ENCODE measurements at places on chromosomes 3 and 15.
A peak's percentile ranks its signal among the peaks of the same experiment; 100 is the strongest.

DNA sequence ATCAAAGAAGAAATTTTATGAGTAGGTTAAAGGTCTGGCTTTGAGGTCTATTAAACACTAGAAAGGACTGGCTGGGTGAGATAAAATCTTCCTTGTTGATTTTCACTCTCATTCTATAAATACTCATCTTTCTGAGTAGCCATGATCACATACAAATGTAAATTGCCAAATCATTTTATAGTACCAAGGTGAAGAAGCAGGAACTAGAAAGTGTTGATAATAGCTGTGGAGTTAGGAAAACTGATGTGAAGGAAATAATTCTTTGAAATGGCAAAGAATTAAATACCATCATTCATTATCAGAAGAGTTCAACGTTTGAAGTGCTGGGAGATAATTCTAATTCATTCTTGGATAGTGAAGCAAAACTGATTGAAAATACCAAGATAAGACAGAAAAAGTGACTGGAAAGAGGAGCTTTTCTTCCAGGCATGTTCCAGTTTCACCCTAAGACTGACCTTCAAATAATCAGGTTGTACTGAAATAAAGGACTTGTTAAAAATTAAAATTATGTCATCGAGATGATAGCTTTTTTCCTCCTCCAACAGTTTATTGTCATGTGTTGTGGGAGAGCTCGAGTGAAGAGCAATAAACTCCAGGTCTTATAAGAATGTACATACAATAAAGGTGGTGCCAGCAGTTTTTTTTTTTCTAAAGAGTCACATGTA lies 17.4 kb downstream of the THBS1 start:
- DNase-seq, result no peak

- DNase-seq, result no peak
Measured at GRCh38 chr15:80557441-80558234, 137.5 kb upstream of the ABHD17C start.

GRCh38 chr3:12918231-12918630 lies 76.9 kb upstream of the RPL32 start:
- no peak for DNase-seq

GRCh38 chr3:126351771-126352475 lies 5.3 kb downstream of the KLF15 start:
- DNase-seq, result no peak

DNA sequence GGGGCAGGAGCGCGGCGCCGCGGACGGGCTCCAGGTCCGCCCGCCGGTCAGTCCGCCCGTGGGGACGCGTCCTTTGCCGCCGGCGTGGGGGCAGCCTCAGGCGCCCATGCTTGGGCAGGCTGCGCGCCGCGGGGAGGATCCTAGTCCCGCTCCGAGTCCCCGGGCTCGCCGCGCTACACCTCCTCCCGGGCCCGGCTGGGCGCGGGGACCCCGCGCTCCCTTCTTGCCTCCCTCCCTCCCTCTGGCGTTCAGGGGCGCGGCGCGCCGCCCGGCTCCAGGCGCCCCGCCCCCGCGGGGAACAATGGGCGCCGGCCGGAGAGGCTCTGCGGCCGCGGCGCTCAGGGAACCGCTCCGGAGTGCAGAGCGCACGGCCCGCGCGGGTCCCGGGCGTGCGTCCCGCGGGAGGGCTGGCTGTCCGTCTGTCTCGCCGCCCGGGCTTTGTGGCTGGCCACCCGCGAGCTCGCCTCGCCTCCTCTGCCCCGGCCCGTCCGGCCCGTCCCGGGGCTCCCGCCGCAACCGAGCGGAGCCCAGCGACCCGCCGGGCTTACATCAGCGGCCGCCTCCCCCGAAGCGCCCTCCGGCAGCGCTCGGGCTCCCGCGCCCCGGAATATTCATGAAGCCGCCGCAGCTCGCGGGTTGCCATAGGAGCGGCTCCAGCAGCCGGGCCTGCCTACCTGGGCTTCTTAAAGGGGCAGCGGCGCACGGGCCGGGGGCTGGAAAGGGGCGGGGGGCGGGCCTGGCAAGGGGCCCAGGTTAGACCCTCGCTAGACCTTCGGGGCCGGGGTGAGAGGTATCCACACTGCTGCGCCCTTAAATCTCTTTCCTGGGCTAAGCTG lies at the start of gene HCN4:
HCN4 (minus strand) TSS at position 658 of the 836 bp plus-strand sequence. CDS start 688 bp downstream, outside the sequence.
- DNase-seq, result no peak

DNA sequence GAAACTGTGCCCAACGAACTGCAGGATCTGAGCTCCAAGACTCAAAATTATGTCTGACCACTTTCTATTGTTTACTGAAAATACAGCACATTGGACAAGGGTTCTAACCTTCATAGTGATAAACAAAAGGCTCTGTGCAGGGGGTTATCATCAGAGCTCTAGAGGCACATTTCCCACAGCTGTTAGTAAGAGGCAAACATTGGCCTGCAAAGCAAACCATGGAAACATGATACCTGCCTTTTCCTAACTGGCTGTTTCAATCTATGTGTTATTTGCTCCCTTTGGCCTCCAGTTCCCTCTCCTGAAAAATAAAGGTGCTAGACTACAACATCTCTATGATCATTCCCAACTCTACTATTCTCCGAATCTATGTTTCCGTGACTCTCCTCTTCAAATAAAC lies 159.7 kb upstream of the ARHGEF26 start:
- DNase-seq, result no peak

DNA sequence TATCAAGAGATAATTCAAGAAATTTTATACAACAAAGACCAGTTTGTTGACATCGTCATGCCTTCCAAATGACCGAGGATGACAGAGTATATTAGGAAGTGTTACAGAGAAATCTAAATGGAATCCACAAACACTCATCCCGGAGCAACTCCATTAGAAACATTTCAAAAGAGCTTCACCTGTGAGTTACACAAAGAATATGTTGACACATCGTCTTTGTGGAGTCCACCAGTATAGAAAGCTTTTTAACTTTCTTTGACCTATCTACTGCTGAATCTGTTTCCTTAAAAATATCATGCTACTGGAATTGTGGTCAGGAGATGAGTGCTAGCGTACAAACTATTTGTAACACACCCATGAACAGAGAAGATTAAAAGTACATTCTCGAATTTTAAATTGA lies 130.4 kb downstream of the SUCLG2 start:
- no peak for DNase-seq

GRCh38 chr15:40845036-40845435 lies 1.2 kb downstream of the SPINT1 start:
- no peak for DNase-seq

DNA sequence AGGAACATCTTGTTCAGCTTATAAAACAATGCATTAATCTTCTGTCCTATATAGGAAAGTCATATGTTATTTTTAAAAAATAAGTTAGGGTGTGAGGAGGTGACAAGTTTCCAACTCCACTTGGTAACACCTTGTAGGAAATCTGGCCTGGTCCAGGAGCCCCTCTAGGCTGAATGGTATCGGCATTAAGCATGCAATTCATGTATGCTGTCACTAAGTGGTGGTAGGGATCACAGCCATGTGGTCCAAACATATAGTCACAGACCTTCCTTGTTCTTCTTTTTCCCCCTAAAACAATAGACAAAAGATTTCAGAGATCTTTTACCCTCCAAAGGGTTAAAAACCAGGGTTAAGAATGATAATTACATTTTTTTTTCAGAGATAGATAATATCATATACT lies 4.2 kb upstream of the APBA2 start:
- no peak for DNase-seq

- no peak for DNase-seq
Measured at GRCh38 chr3:30315447-30315846, 291.0 kb upstream of the TGFBR2 start.

- no peak for DNase-seq
Measured at GRCh38 chr3:171828902-171829770, 14.0 kb upstream of the TMEM212 start.

- no peak for DNase-seq
Measured at GRCh38 chr3:16066975-16067374, 107.5 kb upstream of the GALNT15 start.

DNA sequence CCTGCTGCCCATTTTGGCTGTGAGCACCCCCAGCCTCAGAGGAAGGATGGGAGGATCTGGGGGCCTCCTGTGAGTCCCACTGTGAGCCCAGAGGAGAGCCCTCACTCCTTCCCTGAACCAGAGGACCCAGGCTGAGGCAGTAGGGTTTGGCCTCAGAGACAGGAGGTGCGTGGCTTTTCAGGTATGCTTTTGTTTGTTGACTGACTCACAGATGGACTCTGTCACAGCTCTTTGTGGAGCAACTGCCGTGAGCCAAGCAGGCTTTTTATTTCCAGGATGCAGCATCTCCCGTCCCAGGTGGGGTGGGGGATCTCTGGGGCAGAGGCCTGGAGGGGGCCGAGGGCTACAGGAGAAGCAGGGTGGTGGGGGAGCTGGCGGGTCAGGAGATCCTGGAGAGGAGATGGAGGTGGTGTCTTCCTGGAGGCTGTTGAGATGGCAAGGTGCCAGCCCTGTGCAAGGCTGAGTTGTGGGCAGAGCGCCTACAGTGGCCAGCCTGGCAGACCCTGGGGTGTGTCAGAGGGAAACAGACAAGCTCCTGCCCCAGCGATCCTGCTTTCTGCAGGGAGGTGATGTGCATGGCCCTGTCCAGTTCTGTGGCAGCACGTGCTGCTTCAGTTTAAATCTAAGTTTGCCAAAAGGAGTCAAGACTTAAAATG lies 24.0 kb downstream of the PLXNA1 start:
- no peak for DNase-seq

DNA sequence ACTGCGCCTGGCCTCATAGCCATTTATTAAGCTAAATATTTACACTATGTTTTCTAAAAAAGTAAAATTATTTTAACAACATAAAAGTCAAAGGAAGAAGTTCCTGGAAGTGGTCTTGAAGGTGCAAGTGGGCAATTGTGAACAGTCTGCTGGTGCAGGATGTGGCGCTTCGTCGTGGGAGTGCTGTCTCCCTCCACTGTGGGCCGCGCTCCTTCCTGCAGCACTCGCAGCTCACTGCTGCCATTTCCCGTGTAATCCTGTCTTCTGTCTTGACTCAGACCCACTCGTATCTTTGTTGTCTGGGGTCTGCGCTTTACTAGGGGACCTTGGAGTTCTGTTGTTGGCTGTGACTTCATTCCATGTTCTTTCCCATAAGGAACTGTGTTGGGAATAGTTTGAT lies 56.3 kb downstream of the APBA2 start:
- no peak for DNase-seq

- DNase-seq, result no peak
Measured at GRCh38 chr3:57512166-57512565, 32.0 kb downstream of the DNAH12 start.

DNA sequence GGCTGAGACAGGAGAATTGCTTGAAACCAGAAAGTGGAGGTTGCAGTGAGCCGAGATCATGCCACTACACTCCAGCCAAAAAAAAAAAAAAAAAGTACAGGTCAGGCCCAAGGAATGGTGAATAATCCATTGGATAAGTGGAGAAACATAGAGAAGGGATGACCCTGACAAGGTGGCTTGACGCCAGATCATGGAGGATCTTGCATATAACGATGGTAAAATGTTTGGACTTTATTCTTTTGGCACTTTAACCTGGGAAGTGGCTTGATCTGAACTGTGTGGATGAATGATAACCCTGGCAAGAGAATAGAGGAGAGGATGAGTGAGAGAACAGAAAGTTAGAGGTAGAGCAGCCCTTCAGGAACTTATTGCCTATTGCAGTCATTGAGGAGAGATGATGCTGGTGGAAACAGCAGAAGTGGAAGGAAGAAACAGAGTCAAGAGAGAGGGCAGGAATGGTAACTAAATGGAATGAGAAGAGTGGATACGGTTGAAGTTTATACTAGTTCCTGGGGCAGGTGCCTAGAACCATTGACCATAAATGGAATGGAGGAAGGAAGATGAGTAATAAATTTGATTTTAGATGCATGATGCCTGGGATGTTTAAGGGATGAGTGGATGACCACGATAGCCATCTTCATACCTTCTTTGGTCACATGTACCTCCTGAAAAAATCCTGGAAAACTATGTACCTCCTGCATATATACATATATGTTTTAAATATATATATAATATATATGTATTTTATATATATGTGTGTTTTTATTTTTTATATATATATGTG lies 57.8 kb downstream of the BLM start:
- no peak for DNase-seq

DNA sequence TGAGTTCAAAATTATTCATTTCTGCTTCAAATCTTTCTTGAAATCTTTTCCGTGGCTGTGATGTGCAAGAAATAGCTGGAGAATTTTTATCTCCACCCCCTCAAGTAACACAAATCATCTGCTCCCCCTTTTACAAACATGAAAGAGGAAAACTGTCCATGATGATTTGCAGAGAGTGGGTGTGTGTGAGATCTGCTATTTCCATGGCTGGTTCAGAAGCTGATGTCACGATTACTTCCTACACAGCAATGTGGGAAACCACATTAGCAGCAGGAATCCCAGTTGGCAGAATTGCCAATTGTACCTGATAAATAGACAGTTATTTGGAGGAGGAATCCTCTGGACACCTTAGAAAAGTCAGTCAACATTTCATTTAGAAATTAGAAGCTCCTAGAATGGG lies 75.2 kb upstream of the GRM7 start:
- DNase-seq, result no peak

- no peak for DNase-seq
Measured at GRCh38 chr15:43433165-43433564, 59.8 kb downstream of the TP53BP1 start.

DNA sequence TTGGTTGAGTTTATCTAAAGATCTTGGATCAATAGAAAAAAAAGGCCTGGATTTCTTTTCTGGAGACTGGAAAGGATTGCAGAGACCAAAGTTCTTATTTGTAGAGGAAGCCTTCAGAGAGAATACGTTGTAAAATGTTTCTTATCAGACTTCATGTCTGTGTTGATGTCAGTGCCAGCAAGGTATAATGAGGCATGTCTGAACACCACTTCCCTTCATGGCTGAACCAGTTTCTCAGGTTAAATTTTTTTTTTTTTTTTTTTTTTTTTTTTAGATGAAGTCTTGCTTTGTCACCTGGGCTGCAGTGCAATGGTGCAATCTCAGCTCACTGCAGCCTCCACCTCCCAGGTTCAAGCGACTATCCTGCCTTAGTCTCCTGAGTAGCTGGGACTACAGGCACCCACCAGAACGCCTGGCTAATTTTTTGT lies 17.8 kb upstream of the ZNF774 start:
- DNase-seq, result no peak

DNA sequence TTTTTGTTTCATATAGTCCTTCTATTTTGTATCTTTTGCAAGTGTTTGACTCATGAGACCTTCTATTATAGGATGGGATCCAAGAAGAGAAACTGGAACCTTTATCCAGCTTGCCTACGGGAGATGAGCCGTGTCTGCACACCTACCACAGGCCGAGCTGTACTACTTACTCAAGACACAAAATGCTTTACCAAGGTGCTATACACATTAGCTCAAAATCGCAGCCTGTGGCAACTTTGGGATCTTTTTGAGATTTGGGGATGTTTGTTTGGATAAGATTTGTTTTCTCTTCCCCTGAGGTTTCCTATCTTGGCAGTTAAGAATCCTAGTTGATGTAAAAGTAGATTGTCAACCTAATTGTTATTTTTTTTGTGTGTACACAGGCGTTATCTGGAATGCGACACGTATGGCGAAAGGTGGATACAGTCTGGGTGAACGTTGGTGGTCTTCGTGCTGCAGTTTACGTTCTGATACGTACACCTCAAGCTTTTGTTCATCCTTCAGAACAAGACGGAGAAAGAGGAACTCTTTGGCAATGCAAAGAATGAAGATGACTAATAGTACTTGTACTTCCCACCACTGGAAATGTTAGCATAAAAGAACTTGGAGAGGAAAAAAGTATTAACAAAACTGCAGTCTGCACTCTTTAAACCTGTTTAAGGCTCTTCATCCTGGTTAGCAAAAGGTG lies 13.1 kb upstream of the SETD5 start:
- no peak for DNase-seq

- peak; percentile 70 for DNase-seq
Measured at GRCh38 chr15:70264014-70264582, 166.4 kb upstream of the TLE3 start.

Measured in bone marrow (tissue), 2 donors.